ENCODE measurements at places on chromosomes 13 and 19. TPM values are rescaled to one million over a fixed set of nuclear protein-coding genes. Genes with fewer than 3 reads are reported as not detected.

Gene ZNF543
- 2.5 TPM for total RNA-seq

Gene CPB2
- total RNA-seq: not detected

Gene TFPT
- 15.3 TPM for total RNA-seq

Gene PSPN
- 2.8 TPM for total RNA-seq

Gene ZNF468
- 30.7 TPM for total RNA-seq

Gene POU2F2
- 6.1 TPM for total RNA-seq

Gene NBEA
- 27.2 TPM for total RNA-seq

Gene CCL25
- not detected for total RNA-seq

Gene SLAIN1
- 1.6 TPM for total RNA-seq

Gene ERFL
- total RNA-seq: 1.1 TPM

Gene PEAK3
- total RNA-seq: 1.4 TPM

Gene SRRM5
- 0.41 TPM for total RNA-seq

Gene GAPDHS
- not detected for total RNA-seq

Gene CEBPA
- total RNA-seq: 30.1 TPM

Gene KIR2DL1
- not detected for total RNA-seq

Gene MEF2B
- 2.5 TPM for total RNA-seq

Gene LILRB1
- 2.6 TPM for total RNA-seq

Gene PDCD5
- total RNA-seq: 69.4 TPM

Gene TMEM272
- 0.07 TPM for total RNA-seq

Gene GRIN3B
- total RNA-seq: not detected

Gene KLK3
- total RNA-seq: 4.8 TPM

Gene TJP3
- 357 TPM for total RNA-seq

Gene MED16
- 53.4 TPM for total RNA-seq

Gene CYP2S1
- total RNA-seq: 45.4 TPM

Gene GPR183
- 1.6 TPM for total RNA-seq

Gene NOVA2
- total RNA-seq: 1.3 TPM

Gene KPTN
- total RNA-seq: 8.9 TPM

Gene FPR2
- not detected for total RNA-seq

All from mucosa of descending colon (tissue), 3 donors.